ENCODE measurements at places on chromosomes 12 and 14.

DNA sequence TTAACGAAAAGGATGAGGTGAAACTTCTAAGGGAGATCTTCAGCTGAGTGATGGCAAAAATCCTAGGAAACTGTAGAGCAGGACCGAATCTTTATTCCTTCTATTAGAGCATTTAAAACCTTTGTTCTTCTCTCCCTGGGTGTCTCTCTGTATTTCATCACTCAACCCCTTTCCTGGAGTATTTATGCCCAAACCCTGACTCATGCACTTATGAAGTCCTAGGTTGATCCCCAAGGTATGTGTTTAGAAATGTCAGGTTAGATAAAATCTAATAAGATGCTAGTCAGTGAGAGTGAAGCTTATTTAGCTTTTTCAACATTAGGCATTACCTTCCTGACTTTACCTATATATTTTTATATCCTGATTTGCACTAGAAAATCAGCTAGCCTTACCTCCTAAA, 239.8 kb upstream of the NPAS3 start:
- DNase-seq: no peak

GRCh38 chr12:69620077-69620476, 9.4 kb upstream of the LRRC10 start:
- no peak for DNase-seq

DNA sequence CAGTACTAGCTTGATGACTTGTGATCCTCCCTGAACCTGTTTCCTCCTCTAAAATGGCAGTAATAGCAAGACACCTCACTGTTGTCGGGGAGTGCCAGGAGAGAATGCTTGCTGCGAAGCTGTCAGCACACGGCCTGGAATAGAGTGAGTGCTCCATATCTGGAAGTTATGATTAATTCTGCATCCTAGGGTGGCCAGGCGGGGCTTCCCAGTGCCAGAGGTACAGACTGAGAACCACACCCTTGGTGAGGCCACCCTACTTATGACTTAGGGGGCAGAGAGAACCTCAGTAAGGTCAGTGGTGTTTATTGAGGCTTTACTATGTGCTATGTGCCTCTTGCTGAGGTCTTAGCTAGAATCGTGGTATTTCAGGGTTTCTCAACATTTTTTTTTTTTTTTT, 20.1 kb downstream of the MORN3 start:
- no peak for DNase-seq

- DNase-seq: no peak
These were observed 199.4 kb upstream of the LRIG3 start for GRCh38 chr12:59119676-59120075.

DNA sequence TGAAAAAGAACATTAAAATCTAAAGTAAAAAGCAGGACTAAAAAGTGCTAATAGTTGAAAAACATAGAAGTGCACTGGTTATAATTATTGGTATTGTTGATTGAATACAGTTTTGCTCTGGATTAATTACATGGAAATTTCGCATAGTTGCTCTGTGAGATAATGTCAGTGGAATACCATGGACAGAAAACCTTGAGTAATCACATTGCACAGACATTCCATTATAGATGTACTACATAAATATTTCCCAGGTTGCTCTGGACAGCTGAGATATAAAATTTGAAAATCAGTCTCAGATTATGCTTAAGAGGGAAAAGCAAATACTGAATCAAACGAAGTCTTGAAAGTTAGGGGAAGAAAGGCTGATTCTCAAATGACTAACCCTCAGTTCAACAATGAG, 439.3 kb upstream of the FLRT2 start:
- no peak for DNase-seq
